Stomach (tissue), 19 donors: ENCODE measurements at places on chromosomes 3 and 15. TPM values are rescaled to one million over a fixed set of nuclear protein-coding genes. Genes with fewer than 3 reads are reported as not detected.

- no peaks in the 10 kb centered on the region for H3K36me3 ChIP-seq
- peak; percentile 54 for DNase-seq
- peaks cover 10% of the 10 kb centered on the region for H3K27me3 ChIP-seq
- H3K4me3 ChIP-seq: peak within 1 kb of the TSS; percentile 51
- H3K4me1 ChIP-seq: peaks cover 13% of the 10 kb centered on the region
- peak within 1 kb of the TSS; percentile 64 for H3K27ac ChIP-seq
These were observed at the start of gene KY for GRCh38 chr3:134650431-134651346. TSS of gene KY (minus strand) at chr3:134651022. CDS start at chr3:134650960, 62 bp downstream.

GRCh38 chr3:38111696-38112377 is 25.1 kb downstream of the ACAA1 start:
- H3K4me3 ChIP-seq: no peak overlapping the region
- peak; percentile 25 for DNase-seq
- no peaks in the 10 kb centered on the region for H3K36me3 ChIP-seq
- H3K27ac ChIP-seq: no peak overlapping the region
- H3K27me3 ChIP-seq: no peaks in the 10 kb centered on the region

GRCh38 chr3:150422907-150423306 is 14.8 kb downstream of the TSC22D2 start:
- no peaks in the 10 kb centered on the region for H3K36me3 ChIP-seq
- H3K27ac ChIP-seq: no peak overlapping the region
- peaks cover 41% of the 10 kb centered on the region for H3K4me1 ChIP-seq
- DNase-seq: no peak
- no peaks in the 10 kb centered on the region for H3K27me3 ChIP-seq

The PLA2G4D gene
- total RNA-seq: not detected

GRCh38 chr3:45929042-45929679 is 14.1 kb upstream of the CXCR6 start:
- no peaks in the 10 kb centered on the region for H3K27me3 ChIP-seq
- no peaks in the 10 kb centered on the region for H3K4me1 ChIP-seq
- H3K4me3 ChIP-seq: no peak overlapping the region
- H3K36me3 ChIP-seq: peaks cover 49% of the 10 kb centered on the region
- no peak overlapping the region for H3K27ac ChIP-seq

The PCOLCE2 gene
- not detected for total RNA-seq

DNA sequence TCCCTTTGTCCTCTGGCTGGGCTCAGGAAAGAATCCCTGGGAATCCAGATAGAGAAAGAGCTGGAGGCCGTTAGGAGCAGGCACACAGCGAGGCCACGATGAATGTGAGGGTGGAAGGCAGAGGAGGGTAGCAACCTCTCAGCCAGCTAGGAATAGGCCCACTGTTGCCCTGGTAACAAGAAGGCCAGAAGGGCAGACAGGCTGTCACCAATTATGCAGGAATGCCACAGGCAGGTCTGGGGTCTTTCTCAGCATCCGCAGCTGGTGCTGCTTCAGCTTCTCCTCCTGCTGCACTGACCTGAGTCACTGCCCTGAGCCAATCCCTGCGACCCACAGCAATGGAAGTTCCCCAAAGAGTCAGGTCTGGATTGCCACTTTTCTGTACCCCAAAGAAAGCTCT is 62.8 kb upstream of the C3orf80 start:
- no peaks in the 10 kb centered on the region for H3K36me3 ChIP-seq
- H3K27ac ChIP-seq: no peak overlapping the region
- no peaks in the 10 kb centered on the region for H3K27me3 ChIP-seq
- DNase-seq: no peak
- H3K4me3 ChIP-seq: no peak overlapping the region
